ENCODE measurements at places on chromosomes 7 and 10.

DNA sequence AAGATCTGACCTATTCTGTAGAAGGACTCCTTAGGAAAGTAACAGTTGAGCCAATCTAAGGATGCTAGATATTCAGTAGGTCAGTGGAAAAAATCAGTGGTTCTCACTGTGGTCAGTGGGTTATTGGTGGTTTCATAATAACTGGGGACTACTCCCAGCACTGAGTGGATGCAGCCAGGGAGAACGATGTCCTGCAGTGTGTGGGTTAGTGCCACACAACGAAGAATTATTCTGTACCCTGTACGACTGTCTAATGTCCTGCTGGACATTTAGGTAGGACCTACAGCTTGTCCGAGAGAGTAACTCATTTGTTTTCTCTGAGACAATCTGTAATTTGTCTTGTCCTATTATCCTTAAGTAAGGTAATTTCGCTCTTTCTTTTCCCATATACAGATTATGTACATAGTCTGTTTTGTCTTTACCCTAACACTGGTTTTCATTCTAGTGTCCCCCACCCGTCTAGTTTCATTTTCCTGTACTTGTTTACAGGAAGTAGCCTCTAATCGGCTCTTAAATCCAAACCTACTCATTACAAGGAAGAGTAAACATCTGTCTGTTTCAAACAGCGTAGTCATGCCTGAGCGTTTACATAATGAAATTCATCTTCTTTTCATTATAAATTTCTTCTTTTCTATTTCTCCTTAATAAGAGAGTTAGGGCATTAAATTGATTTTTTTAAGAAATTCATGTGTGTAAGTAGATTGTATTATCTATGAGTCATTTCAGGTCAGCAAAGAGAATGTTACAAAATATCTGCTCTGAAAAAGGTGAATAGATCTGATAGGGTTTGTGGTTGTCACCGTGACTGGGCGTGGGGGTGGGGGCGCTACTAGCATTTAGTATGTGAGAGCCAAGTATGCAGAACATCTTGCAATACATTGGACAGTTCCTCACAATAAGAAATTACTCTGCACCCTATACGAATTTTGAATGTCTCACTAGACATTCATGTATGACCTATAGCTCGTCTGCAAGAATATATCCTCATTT is 8.3 kb upstream of the ZC3HAV1L start:
- DNase-seq = peak; percentile 2

GRCh38 chr7:40793132-40793531 is 658.3 kb downstream of the SUGCT start:
- DNase-seq = no peak

DNA sequence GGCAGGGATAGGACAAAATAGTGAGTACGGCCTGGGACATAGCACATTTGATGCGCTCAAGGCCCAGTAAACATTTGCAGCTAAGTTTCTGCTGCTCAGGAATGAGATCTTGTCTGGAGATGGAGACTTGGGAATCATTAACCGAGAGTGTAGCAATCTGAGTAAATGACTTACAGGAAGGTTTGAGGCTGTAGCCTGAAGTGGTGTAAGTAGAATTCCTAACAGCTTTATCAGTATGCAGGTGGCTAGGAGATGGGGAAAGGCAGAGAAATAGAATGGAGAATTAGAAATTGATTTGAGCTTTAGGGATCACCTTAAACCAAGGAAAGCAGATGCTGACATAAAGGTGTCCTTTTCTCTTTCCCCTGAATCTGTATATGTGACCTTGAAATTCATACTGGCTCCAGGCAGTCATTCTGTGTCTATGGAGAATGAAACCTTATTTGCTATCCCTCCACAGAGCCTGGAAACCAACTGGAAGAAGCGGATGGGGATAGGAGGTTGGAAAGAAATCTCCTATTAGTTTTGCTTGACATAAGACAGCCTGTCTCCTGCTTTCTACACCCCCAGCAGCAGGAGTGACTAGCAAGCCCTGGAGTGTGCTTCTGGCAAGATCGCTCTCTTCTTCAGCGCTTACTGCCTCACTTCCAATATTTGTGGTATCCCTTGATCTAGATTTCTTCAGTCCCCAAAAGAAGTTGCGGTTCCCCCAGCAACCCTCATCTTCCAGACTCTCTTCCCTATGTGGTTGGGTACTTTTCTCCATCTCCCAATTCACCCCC is 6.4 kb upstream of the PON2 start:
- no peak for DNase-seq

- DNase-seq = no peak
These were observed 104.3 kb downstream of the MARCHF5 start for GRCh38 chr10:92395271-92395670.

- no peak for DNase-seq
These were observed 497 bp upstream of the RAB11FIP2 start for GRCh38 chr10:118047157-118047719.

DNA sequence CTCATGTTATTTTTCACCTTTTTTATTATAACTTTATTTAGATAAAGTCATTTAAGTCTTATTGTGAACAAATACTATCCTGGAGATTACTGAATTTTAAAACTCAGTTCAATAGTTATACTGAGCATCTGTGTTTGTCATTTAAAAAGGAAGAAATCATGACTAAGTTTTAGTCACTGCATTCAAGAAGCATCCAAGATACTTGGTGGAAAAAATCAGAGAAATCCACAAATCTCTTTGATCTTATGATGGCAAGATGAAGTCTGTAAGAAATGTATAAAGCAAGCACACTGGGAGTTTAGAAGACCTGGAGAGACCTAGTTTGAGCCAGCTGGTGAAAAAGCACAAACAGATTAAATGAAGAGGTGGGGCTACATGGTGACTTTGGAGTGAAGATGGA is 529.8 kb upstream of the IGFBP3 start:
- no peak for DNase-seq

GRCh38 chr10:15627617-15628196 is 92.0 kb downstream of the ITGA8 start:
- DNase-seq = no peak

GRCh38 chr10:31320550-31321211 is 1.7 kb downstream of the ZEB1 start:
- DNase-seq = no peak

GRCh38 chr10:31268444-31269303 is 50.3 kb upstream of the ZEB1 start:
- DNase-seq = no peak

GRCh38 chr7:5423976-5424748 is 528 bp upstream of the TNRC18 start:
- DNase-seq = peak; percentile 95

- no peak for DNase-seq
These were observed 3.7 kb downstream of the ABHD11 start for GRCh38 chr7:73734619-73735527.

DNA sequence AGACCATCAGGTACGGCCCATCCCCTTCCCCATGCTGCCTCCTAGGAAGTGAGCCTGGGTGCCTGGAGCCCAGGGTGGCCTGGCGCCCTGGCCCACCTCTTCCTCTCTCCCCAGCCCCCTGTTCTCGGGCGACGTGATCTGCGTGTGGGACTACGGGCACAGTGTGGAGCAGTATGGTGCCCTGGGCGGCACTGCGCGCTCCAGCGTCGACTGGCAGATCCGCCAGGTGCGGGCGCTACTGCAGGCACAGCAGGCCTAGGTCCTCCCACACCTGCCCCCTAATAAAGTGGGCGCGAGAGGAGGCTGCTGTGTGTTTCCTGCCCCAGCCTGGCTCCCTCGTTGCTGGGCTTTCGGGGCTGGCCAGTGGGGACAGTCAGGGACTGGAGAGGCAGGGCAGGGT is 17.0 kb downstream of the ASL start:
- no peak for DNase-seq

- no peak for DNase-seq
These were observed 24.2 kb upstream of the AQP1 start for GRCh38 chr7:30887464-30887872.

- DNase-seq = no peak
These were observed 26.2 kb downstream of the C10orf67 start for GRCh38 chr10:23318359-23318758.

DNA sequence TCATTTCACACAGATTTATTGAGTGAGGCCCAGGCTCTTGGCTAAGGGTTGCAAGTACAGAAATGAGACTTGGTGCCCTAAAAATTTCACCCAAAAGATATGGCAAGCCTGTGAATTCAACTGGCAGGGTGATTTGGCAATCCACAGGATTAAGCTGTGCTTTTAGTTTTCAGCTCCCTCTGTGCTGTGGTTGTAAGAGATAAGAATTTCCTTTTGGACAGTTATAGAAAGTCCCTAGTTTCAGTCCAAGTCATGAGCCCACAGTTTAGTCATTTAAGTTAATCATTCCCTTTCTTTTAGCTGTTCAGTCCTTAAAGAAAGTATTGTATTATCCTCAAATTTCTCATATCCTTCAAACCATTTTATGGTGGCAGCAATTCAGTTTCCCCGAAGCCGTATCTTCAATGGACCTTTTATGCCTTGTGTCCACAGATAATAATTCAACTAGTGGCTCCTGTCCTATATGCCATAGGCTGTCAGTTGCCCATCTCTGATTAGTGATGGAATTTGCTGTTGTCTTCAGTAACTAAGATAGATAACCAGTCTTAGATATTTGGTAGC is 73.4 kb upstream of the NAMPT start:
- no peak for DNase-seq

DNA sequence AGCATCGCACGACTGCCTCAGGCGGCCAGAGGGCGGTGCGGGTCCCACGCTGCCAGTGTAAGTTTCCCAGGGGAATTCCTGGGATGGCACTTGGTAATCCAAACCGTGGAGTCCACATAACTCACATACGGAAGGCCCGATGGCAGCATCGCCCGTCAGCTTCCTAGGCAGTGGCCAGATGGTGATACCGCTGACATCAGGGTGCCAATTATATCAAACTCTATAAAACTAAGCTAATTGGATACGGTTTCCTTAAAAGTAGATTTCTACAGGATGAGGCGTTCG is 189.8 kb downstream of the CELF2 start:
- no peak for DNase-seq

DNA sequence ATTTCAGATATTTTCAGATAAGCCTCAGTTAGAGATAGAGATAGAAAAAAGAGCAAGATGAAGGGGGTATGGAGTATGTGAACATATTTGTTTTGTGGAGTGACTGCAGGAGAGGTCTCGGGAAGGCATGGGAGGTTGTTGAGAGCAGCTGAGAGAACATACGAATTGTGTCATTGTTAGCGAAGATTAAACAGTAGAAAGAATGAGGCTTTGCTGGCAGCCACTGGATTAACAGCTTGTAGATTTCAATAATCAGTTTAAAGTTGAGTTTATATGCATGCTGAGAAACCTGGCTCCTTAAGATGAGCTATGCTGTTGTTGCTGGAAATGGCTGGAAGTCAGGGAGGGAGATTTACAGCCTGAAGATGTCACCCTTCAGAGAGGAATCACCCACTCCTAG is 100.9 kb upstream of the SORCS3 start:
- DNase-seq = no peak

DNA sequence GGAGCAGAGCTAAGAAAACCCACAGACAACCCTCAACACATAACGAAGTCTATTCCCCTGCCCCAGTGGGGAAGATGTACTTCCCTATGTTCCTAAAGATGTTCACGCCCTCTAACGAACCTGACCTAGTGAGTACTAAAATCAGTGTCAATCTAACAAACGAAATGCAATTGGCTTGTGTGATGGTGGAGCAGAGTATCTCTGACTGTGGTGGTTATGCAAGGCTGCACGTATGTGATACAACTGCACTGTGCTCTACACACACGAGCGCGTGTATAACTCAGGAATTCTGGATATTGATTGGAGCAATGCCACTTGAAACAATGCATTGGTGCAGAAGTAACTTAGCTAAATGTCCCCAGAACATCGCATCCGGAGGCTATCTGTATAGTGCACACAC is 1.3 kb downstream of the ANKRD16 start:
- DNase-seq = no peak

DNA sequence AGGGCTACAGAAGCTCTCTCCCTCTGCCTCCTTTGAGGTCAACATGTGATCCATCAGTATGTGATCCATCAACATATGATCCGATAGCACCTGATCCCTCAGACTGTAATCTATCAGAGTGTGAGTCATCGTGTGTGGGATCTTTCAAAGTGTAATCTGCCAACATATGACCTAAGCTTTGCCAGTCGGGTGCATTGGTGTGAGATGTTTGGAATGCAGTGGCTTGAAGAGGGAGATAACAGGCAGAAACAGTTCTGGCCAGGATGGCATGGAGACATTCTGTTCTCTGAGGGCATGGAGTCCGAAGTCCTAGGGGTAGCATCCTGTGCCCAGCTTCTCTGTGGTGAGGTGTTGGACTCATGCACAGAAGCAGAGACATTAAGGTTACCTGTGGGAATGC is 217.7 kb upstream of the ETV1 start:
- no peak for DNase-seq

DNA sequence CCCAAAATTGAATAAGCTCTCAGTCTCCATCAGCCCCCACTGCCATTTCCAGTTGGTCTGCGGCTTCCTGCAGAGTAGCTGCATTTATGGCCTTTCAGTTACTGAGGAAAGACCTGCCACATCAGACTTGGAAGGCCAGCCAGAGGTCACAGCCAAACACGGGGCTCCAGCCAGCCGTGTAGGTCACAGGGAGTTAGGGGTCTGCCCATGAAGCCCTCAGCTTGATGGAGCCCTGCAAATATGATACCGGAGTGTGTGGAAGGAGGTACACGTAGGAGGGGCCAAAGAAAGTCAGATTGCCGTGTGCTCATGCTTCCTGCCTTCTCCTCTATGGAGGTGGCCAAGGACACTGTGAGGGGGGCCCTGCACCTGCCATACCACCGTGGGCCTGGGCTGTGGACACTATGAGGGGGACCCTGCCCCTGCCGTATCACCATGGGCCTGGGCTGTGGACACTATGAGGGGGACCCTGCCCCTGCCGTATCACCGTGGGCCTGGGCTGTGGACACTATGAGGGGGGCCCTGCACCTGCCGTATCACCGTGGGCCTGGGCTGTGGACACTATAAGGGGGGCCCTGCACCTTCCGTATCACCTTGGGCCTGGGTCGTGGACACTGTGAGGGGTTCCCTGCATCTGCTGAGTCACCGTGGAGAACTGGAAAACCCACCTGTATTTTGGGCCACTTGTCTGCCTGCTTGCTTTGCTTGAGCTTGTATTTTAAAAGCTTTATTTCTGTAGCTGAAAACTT is 335.7 kb upstream of the SHH start:
- no peak for DNase-seq

GRCh38 chr7:89334797-89335196 is 539.3 kb upstream of the TEX47 start:
- DNase-seq = no peak
